ENCODE measurements at places on chromosomes 2 and 18.

- no peak for DNase-seq
Observed at GRCh38 chr2:205717999-205718398, 35.7 kb downstream of the NRP2 start.

DNA sequence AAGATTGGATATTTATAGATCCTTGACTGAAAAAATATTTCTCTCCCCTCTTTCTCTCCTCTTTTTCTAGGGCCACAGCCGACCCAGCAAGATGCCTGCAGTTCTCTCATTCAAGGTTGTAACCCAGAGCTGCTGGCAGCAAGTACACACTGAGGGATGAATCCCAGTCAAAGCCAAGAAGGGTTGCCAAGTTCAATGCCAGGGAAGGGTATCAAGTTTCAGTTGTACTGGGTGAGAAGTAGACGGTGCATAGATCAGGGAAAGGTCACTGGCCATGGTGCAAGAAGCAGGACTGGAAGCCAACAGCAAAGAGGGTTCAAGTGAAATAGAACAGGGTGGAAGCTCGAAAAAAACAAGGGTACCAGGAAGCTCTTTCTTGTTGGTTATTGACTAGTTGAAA, 170.2 kb downstream of the NRP2 start:
- no peak for DNase-seq

DNA sequence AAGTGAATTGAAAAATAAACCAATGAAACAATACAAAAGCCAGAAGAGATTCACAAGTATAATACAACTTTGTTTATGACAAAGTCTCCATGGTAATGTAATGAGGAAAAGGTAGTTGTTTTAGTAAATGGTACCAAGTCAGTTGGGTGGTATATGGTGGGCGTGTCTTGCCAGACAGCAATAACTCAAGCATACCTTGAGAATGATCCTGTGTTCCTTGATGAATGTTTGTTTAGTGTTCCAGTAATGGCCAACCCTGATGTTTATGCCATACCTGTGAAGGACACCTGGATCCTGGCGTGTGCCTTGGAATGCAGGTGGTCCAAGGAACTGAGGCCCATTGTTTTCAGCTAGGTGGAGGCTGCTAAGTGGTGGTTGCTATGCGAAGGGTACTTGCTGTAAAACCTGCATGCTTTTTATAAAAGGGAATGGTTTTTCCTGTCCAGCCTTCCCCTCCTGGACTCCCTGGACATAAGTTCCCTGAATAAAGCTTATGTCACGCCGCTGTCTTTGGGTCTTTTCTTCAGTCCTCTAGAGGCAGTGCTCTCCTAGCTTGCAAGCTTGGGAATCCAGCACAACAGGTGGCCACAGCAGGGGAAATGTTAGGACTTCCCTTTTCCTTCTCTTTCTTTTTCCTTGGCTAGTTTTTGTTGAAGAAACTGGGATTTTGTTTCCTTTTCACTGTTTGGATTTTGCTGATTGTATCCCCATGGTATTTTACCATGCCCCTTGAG, 54.7 kb downstream of the MTA3 start:
- no peak for DNase-seq

DNA sequence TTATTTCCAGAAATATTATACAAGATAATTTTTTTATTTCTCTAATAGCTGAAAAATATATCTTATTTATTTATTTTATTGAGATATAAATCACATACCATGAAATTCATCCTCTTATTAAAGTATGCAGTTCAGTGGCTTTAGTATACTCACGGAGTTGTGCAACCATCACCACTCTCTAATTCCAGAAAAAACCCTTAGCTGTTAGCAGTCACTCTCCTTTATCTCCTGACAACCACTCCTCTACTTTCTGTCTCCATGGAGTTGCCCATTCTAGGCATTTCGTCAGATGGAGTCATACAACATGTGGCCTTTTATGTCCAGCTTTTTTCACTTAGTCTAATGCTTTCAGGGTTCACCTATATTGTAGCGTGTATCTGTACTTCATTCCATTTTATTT, 66.5 kb downstream of the TCF7L1 start:
- no peak for DNase-seq

DNA sequence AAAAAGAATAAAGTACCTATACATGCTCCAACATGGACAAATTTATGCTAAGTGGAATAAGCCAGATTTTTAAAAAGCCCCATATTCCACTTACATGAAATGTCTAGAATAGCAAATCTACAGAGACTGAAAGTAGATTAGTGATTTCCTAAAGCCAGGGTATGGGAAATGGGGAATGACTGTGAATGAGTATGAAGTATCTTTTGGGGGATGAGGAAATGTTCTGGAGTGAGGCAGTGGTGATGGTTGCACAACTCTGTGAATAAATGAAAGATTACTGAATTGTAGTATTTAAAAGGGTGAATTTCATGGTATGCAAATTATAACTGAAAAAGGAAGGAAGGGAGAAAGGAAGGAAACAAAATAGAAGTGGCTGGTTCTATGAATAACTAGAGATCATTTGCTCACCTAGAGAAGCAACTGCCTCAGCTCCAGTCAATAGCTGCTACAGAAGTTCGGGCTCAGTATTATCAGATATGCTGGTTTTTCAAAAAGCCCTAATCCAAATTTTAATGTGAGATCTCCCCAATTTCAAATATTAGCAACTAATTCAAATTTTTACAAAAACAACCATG, 39.3 kb downstream of the MAP3K2 start:
- no peak for DNase-seq

DNA sequence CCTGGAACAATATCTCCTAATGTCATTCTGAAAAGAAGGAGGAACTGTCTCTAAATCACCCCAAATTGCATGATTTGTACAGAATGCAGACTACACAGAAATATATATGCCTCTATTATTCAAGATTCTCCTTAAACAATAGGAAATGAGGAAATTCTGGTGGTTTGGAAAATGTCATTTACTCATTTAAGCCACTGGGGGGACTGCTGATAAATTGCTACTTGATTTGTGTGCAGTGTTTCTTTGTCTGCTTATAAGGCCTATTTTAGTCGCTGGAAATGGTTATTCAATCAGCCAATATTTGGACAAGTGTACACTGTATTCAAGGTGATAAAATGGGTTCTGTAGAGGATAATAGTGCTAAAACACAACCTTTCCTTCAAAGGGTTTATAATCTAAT, 801.9 kb upstream of the CELF4 start:
- DNase-seq = no peak

GRCh38 chr18:48834413-48835031, 116.2 kb downstream of the SMAD7 start:
- DNase-seq = peak; percentile 79

DNA sequence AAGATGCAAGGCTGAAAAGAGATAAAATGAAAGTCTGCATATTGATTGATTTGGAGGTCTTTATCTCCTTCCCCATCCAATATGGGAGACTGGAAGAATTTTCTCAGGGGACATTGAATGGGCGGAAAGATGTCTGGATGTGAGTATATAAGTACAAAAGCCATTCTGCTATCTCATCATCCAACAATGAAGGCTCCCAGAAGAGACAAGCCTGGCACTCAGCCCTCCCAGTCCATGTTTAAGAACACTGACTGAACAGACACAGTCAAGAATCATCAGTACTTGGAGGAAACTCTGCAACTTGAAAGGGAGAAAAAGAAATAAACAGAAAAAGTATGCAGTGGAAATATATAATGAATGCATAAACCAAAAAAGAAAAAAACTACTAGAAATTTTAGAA, 80.9 kb downstream of the PTRHD1 start:
- no peak for DNase-seq

DNA sequence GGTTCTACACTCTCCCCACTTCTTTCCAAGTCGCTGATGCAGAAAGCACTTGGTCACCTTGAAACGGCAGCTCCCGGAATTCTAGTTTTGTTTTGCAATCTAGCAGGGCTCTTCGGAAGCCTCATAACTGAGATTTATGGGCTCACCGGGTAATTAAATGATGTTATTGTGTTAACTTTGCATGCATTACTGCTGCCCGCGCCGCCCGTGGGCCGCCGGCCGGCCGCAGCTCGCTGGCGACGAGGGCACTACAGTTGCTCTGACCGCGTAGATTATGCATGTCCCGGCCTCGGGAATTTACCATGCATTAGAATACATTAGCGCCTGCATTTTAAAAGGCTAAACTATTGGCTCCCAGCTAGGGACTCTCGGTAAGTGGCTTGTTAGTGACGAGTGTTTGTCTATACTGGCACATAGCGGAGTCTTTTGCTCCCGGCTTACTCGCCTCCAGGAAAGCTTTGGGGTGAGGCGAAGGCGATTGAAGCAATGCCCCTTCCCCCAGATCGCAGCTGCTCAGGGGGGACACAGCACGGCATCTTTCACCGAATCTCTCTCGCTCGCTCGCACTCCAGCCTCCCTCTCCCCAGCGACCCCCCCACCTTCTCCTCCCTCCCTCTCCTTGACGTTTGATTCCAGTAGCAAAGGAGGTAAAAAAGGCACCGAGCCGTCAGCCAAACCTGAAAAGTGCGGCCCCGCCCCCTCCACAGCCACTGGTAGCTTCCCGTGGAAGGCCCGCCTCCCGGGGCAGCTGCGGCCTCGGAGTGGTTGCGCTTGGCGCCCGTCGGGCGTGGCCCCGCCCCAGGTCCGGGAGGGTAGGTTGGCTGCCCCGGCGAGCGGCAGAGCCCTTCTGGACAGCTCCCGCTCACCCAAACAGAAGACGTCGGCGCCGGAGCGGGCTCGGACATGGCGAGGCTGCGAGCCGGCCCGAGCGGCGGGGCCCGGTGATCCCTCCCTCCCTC, at the start of gene ONECUT2:
Gene ONECUT2, plus strand, starts transcription at position 839 of the 959 bp plus-strand sequence. CDS start 343 bp downstream, outside the sequence.
- no peak for DNase-seq

DNA sequence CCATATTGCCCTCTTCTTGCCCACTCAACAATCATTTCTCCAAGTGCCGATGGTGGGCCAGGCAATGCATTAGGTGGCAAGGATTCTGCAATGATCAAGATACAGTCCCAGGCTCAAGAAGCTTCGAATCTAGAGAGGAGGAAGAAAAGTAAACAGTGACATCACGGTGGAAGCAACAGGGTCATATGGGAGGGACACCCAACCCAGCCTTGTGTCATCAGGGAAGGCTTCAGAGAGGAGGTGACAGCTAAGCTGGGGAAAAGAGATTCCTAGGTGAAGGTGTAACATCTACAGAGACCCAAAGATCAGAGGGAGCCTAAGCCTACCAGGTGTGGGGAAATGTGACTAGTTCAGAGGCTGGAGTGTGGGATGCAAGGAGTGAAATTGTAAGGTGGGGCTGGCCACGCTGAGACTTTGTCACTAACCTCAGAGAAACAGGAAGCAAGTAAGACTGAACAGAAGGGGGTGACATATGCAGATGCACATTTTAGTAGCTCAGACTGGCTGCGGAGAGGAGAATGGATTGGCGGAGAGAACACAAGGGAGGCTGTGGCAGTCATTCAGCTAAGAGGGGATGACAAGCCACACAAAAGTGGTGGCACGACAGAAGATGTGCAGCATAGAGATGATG, 104.9 kb downstream of the ANKRD44 start:
- DNase-seq = no peak

DNA sequence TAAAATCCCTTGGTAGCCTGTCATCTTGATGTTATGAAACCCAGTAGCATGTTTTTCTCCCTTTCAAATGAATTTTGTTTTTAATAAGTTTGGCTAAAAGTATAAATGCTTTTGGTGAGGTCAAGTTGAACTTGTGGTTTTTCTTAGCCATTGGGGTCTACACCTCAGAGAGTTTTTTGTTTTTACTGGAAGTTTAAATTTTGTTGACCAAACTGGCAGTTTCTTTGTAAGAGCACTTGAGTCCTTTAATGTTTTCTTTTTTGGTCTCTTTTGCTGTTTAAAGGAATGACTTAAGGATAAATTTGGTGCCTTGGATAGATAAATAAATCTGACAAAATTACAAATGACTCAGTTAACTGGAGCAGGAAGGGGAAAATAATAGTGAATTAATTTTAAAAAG, 577.3 kb downstream of the SATB2 start:
- DNase-seq = no peak

- no peak for DNase-seq
Observed at GRCh38 chr18:72458271-72458670, 85.9 kb downstream of the CBLN2 start.

DNA sequence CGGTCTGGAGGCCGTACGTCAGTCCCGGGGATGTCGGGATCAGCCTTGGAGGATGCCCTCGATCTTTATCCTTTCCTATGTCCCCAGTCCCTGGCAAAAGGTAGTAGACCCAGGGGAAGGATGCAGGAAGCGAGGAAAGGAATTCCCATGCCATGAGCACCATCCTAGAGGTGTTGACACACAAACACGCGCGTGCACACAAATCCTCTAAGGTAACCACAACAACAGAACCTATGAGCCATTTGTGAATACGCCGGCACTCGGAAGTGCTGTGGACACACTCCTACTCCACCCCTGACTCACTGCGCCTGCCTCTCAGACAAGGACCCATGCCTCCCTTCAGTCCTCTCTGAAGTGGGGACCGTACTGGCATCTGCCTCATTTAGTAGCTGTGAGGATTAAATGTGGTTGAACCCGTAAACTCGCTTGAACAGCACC, 11.3 kb upstream of the MLPH start:
- no peak for DNase-seq

DNA sequence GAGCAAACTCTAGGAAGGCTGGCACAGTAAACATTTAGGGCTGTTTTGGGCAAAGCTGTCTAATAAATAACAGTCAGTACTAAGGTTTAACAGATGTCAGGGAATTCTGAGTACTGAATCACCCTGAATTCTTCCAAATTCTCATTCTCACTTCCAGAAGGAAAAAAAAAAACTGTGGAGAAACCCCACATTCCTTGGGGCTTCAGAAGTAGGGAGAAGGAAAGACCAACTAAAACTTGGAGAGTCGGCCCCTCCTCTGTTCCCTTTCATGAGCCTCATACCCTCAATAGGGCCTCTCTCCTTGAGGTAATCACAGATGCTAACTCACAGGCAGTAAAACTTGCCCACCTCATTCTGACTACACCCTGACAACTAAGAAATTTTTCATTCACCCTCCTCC, 62.1 kb downstream of the CCDC148 start:
- peak; percentile 36 for DNase-seq

GRCh38 chr18:36850527-36851201, 21.7 kb downstream of the KIAA1328 start:
- DNase-seq = peak; percentile 62

DNA sequence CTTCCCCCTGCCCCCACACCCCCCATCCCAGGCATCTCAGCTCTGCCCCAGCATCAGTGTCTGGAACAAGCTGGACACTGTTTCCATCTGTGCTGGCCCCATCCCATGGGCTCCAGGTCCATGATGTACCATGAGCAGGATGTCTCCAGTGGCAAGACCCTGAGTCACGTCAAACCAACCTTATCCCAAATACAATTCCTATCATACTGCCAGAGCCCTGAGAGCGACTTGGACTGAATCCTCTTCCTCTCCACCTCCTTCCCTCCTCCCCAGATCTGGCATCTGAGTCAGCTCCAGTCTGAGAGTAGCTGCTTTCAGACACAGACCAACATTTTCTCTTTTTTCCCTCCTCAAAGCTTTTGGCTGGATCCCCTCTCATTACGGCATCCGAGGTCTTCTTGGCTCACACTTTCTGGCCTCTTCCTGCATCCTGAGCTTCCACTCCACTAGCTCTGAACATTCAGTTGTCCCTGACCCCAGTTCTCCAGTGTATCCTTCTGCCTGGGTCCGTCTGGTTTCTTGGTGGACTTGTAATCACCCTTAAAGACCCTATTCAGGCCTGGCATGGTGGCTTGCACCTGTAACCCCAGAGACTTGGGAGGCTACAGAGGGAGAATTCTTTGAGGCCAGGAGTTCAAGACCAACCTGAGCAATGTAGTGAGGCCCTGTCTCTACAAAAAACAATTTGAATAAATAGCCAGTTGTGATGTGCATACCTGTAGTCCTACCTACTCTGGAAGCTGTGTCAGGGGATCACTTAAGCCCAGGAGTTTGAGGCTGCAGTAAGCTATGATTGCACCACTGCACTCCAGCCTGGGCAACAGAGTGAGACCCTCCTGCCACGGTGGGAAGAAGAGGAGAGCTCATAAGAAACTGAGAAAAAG, 68.3 kb downstream of the ACKR3 start:
- no peak for DNase-seq
